NCI-H2227 treated with DMSO at 0.1 percent for 48 hours (cell line): ENCODE measurements at places on chromosomes 3 and 15.
A peak's percentile ranks its signal among the peaks of the same experiment; 100 is the strongest.

DNA sequence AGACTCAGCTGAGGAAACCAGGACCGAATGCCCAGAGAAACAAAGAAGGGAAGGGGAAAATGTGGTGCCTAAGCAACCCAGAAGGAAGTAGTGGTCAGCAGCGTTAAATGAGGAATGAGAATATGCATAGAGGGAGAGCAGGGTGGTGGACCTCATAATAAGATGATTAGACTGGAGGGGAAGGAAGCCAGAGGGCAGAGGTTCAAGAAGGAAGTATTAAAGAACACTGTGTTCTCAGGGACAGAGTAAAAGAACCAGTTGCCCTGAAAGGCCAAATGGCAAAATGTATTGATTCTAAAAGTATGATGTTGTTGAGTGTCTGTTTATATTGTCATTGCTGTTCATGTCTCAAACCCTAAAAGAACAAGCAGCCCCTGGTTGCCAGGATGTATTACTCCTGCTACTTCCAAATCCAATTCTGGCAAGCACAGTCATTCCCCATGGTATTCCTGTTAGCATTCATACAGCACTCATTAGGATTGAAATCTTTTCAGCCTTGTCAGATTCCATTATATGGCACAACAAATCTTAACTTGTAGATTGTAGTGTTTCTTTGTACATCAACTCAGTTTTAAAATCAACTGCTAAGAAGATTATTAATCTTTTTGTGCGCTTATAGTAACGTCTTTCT lies 23.4 kb downstream of the P2RY1 start:
- no peak for DNase-seq

DNA sequence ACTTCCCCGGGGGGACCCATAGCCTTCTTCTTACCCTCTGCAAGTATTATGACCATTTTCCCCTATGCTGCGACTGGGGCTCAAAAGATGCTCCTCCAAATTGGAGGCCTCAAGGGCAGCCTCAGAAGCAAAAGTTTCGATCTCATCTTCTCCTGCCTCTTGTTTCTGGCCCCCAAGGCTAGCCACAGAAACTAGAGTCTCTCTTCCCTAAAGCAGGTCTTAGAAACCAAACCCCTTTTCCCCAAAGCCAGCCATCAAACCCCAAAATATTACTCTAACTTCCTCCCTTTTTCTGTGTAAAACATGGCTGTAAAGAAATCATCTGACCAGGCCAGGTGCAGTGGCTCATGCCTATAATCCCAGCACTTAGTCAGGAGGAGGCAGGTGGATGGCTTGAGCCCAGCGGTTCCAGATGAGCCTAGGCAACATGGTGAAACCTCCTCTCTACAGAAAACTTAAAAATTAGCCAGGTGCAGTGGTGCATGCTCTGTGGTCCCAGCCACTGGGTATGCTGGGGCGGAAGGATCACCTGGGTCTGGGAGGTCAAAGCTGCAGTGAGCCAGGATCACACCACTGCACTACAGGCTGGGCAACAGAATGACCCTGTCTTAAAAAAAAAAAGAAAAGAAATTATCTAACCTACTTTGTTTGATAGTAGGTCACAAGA lies 36.7 kb upstream of the MFGE8 start:
- DNase-seq = no peak

GRCh38 chr15:51062736-51063135 lies 32.0 kb downstream of the TNFAIP8L3 start:
- DNase-seq = no peak

DNA sequence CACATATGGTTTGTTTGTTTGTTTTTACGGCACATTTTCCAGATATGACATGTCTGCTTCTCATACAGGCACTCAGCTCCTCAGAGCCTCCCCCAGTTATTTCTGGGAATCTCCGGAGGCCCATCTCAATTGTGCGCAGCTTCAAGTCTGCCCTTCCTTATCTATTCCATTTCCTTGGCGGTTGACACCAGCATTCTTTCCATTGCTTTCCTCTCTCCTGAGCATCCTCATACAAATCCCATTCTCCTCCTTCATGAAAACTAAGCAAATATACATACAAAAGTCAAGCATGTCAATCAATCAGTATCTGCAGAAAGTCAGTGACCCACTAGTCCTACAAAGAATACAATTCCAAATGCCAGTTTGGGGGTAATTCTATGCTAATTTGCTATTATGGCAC lies 166.7 kb downstream of the SQOR start:
- DNase-seq = no peak

DNA sequence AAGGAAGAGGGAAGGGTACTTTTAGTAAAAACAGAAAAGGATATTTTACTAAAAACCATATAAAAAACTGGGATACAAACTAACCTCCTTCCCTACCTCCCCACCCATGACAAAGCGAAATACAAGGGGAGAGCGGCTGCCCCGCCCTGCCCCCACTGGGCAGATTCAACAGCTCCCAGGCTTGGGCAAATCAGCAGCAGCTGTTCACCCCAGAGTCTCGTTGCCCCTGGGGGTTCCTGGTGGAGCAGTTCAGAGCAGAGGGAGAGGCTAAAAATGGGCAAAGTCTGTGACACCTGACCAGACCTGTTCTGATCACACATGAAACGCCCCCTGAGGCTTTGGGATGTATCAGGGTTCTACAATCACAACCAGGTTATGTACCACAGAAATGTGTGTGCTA lies 2.5 kb upstream of the ETFA start:
- no peak for DNase-seq

GRCh38 chr3:152538518-152538917 lies 269.8 kb downstream of the MBNL1 start:
- no peak for DNase-seq

DNA sequence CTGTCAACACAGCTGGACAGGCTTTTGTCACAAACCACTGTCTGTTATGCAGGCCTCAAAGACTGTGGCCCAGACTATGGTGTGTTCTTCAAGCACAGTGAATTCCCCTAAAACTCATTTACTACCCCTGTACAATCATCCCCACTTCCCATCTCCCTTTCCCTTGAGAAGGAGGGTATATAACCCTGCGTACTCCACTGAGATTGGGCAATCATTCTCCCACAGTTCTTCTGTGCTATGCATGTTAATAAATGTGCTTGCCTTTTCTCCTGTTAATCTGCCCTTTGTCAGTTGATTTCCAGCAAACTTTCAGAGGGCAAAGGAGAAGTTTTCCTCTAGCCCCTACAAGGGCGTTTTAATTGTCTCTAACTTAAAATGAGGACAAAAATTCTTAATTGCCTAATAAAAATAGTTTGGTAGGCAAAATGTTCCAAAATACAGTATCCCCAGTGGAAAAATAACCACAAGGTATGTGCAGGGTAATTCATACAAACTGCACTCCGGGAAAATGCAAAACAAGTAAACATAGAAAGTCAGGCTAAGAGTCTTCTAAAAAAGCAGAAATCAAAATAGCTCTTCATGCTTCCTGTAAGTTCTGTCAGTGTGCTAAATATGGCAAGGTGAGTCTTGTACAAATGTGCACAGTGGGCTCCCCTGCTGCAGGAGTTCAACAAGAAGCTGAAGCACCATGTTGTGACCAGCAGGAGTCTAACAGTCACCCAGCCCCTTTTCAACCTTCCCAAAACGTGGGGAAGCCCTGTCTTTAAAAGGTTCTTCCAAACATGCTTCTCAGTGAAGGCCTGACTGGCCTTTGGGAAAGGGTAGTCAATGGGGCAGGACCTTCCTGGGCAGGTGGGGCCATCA lies 10.2 kb downstream of the ATP10A start:
- DNase-seq = no peak

DNA sequence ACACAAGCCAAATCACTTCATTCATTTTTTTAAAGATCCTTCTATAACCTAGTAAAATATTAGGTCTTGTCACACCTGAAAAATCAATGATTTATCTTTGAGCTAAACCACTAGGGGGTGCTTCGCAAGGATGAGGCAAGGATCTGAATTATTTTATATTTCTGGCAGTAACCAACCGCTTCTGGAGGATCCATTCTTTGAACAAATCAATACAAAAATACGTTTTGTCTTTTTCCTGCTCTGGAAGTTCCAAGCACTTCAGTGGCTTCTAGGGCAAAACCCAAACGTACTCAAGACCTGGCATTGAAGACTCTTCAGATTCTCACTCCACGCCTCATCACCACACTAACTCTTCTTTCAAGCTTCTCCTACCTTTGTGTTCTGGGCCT lies 486 bp downstream of the LSG1 start:
- DNase-seq = peak; percentile 49

GRCh38 chr3:12131351-12132090 lies 27.2 kb downstream of the TIMP4 start:
- peak; percentile 21 for DNase-seq

GRCh38 chr15:101277038-101277822 lies at the start of gene SELENOS:
Gene SELENOS (minus strand): TSS chr15:101277485. CDS start chr15:101277417, 68 bp downstream.
- peak; percentile 69 for DNase-seq

DNA sequence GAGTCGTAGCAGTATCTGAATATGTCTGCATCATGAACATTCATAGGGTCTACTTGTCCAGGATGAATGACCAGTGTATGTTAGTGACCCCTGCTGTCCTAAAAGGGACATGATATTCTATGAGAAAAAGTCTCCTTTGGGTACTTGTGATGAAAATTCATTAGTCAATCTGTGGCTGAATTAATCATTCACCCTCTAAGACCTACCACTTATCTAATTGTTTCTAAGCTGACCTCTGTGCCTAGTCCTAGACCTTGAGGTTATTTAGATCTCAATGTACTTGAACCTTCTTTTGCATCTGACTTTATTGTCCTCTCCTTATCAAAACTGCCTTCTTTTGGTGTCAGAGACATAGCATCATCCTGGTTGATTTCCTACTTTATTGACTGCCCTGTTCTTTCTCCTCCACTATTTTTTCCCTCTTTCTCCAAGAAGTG lies 799.3 kb downstream of the DIPK2A start:
- DNase-seq = no peak

DNA sequence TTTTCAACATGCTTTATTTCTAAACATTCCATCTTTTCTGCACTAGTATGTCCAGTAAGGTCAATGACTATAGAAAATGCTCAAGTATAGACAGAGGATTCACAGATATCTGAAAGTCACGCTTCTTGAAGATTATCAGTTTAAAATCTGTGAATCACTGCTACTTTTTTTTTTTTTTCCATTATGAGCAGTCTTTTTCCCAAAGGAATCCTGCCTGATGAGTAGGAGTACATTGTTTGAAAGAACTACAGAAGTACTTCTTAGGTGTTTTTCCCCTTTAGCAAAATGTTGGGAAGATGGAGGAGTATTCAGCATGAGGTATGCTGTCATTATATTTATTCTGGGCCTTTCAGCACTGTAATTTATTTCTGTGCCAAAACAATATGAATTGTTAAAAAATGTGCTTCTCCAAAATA lies 266.2 kb downstream of the NLGN1 start:
- DNase-seq = no peak
